ENCODE measurements at places on chromosomes 12 and 14.

DNA sequence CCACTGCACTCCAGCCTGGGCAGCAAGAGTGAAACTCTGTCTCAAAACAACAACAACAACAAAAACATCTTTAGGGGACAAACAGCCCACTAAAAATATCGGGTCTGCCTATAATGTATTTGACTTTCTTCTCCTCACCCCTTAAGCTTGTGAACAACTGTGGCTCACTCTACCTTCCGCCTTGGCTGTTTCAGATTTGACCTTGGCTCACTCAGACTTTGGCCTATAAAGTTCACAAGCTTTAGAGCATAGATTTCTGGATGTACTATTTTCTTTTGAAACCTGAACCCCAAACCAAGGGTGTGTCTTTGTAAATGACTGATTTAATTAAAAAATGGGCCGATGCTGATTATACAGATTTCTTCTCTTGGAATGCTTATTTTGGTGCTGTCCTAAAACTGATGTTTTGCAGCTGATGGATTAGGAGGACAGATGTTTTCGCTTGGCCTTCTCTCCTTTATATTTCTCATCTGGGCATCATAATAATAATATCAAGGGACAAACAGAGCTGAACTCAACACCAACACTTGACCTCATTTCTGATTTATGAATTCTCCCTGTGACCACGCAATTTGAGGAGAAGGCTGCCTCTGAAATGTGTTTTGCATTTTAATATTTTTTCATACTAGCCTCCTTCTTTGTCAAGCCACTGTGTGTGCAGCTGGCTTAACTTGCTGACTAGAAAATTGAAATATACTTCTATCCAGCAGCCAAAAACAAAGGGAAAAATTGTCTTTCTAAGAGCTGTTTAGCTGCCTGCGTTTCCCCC, 40.2 kb upstream of the RASSF3 start:
- no peak for DNase-seq

- no peak for DNase-seq
Measured at GRCh38 chr12:5102261-5102789, 58.6 kb downstream of the KCNA5 start.

GRCh38 chr14:38074754-38075153, 132.9 kb upstream of the SSTR1 start:
- no peak for DNase-seq

GRCh38 chr12:24730489-24730896, 218.4 kb downstream of the BCAT1 start:
- DNase-seq, result no peak

DNA sequence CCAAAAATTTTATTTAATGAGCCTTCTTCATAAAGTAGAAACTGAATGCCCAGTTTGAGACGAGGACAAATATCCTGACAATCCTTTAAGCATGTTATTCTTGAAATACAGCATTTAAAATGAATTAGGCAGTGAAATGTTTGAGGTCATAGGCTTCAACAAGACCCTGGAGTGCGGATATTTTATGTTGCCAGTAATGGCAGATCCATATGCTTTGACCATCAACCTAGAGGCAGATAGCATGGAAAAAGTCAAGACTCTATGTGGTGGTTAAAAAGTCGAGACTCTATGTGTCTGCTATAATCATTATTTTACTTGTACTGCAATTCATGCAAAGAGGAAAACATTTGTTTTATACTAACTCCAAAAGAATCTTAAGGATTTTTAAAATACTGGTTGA, 2.0 kb upstream of the MAP4K5 start:
- DNase-seq, result no peak

GRCh38 chr12:57852200-57852599, 5.7 kb upstream of the CTDSP2 start:
- DNase-seq, result no peak

DNA sequence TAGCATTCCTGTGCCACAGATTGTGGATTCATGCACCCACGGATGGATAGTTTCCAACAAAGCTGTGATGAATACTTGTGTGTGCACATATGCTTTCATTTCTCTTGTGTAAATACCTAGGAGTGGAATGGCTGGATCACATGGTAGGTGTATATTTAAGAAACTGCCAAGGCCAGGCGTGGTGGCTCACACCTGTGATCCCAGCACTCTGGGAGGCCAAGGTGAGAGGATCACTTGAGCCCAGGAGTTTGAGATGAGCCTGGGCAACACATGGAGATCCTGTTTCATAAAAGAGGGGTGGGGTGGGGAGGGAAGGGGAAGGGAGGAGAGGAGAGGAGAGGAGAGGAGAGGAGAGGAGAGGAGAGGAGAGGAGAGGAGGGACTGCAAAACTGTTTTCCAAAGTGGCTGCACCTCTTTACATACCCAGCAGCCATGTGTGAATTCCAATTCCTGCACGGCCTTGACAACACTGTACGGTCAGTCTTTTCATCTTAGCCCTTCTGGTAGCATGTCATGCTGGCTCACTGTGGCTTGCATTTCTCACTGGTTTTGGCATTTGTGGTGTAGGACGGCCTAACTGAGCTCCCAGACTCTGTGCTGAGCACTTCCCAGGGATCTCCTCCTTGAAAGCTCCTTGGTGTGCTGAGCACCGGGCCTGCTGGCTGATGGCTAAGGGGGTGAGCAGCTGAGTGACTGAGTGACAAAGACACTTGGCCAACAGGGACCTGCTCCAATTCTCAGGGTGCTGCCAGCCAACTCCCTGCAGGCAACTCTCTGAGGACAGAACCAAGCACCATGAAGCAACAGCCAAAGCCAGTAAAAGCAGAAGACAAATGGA, 27.9 kb downstream of the SYNE3 start:
- no peak for DNase-seq

GRCh38 chr14:79705126-79705894, 506.0 kb downstream of the DIO2 start:
- no peak for DNase-seq

DNA sequence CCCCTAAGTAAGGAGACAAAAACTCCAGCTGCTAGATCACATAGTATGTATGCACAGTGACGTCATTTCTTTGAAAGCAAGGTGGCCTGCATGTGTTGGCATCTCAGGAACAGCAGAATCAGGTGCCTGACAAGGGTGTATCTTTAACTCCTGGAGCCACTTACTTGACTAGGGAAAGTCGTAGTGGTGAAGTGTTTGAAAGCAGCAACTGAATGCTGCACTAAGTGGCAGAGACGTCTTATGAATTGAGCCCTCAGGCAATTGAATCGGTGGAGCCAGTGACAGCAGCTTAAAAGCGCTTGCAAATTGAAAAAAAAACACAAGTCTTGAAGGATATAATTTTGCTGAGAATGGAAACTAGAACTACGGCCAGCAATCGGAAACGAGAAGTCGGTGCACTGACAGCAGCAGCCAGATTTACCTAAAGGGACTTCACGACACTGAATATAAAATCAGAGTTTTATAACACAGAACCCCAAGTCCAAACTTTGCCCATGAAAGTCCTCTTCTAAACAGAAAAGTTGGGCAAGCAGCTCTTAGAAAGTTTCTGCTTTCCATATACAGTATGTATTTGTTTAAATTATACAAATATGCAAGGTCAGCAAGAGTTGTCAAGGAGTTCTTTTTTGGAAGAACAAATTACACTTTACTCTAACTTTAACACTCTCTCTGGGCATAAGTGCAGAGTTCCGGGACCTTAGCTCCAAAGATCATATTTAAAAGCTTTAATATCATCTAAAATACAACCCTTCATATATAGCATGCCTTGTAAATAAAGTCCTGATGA, 1.1 kb downstream of the IGF1 start:
- no peak for DNase-seq

GRCh38 chr12:10965476-10965875, 21.2 kb downstream of the TAS2R50 start:
- DNase-seq, result no peak

- DNase-seq, result no peak
Measured at GRCh38 chr12:15861404-15861803, 20.8 kb upstream of the STRAP start.

GRCh38 chr12:3185260-3185870, 108.2 kb downstream of the TSPAN9 start:
- DNase-seq, result no peak

GRCh38 chr14:101876555-101876938, 87.8 kb upstream of the DYNC1H1 start:
- DNase-seq, result peak; percentile 37

- DNase-seq, result no peak
Measured at GRCh38 chr12:39420043-39420442, 22.9 kb downstream of the KIF21A start.

- no peak for DNase-seq
Measured at GRCh38 chr14:54329082-54329695, 67.6 kb upstream of the CDKN3 start.

- DNase-seq, result no peak
Measured at GRCh38 chr12:110091136-110091711, 32.9 kb upstream of the IFT81 start.

- DNase-seq, result no peak
Measured at GRCh38 chr12:47938093-47938492, 25.3 kb upstream of the TMEM106C start.

GRCh38 chr14:99073431-99073830, 198.6 kb downstream of the BCL11B start:
- DNase-seq, result no peak

DNA sequence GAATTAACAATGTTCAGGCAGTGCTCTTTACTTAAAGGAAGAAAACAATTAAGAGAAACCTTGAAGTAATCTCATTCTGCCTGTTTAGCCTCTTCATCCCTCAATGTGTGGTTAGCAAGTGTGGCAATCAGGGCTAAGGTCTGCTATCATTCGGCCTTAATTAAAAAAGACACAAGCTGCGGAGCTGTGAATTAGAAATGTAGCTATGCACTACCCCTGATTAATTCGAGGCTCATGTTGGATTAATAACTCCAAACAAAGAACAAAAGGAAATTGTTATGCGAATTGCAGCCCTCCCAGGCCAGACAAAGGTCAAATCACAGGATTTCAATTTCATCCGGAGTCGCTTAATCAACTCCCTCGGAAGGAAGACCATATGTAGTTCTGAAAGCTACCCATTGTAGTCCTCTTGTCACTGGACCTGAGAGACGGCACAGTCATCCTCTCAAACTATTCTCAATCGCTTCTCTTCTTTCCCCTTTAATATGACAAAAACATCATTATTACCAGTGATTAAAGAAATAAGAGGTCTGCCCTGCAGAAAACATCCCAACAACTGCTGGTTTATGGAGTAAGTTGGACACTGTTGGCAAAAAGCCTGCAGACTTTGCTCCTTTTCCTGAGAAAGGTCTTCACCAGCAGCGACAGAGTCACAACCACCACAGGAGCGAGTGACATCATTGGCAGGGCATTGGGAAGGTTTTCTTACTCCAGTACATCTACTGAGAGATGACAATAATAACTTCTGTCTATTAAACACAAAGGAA, 71.1 kb upstream of the SOX5 start:
- DNase-seq, result no peak

DNA sequence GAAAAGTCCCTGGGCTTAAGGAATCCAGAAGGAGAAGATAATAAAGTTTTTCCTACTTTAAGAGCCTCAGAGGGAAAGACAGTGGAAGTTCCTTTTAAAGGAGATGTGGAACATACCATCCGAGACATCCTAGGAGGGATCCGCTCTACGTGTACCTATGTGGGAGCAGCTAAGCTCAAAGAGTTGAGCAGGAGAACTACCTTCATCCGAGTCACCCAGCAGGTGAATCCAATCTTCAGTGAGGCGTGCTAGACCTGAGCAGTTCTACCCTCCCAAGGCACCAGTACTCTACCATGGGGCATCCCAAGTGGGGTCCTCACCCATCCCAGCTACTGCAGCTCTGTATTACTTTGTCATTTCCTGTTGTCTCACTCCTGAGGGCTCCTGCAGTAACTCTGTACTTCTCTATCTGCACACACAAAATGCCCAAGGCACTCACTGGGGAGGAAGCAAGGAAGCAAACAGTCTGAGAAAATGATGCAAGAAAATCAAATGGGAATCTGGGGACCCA, 3.8 kb downstream of the TINF2 start:
- DNase-seq, result no peak

- no peak for DNase-seq
Measured at GRCh38 chr12:113697651-113698509, 226.2 kb upstream of the LHX5 start.

DNA sequence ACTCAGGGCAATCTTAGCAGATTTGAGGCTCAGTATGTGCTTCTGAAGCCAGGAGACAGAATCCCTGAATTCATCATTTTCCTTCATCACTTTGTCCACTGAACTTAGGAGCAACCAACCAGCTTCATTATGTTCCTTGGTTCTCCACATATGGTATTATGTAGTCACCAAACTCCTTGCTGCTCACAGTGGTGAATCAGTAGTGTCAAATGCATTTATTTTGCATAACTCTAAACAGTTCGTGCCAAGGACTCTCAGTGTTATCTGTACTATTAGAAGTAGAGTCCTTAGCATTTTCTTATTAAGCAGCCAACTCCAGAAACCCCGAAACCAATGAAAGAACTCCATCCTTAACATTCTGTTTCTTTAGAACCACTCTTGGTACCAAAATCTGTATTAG, 466.9 kb upstream of the RGS6 start:
- no peak for DNase-seq

- no peak for DNase-seq
Measured at GRCh38 chr14:53957739-53958138, 1.1 kb upstream of the BMP4 start.

- DNase-seq, result no peak
Measured at GRCh38 chr14:59320763-59321625, 132.5 kb downstream of the DAAM1 start.

DNA sequence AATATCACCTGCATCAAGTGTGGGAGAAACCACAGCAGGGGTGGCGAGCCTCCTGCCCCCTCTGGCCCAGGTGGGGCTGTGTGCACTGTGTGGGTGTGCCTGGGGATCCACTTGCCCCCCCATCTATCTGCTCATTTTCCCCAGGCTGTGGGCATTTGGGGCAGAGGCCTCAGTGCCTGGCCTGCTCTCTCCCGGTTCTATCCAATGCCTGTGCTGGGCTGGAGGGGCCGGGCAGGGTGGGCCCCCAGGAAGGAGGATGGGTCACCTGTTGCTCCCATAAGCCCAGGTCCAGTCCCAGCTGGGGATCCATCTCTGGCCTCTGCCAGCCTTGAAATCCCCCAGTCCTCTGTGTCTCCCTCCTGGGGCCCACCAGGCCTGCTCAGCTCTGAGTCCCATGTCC, 105.6 kb downstream of the TMEM121 start:
- no peak for DNase-seq

DNA sequence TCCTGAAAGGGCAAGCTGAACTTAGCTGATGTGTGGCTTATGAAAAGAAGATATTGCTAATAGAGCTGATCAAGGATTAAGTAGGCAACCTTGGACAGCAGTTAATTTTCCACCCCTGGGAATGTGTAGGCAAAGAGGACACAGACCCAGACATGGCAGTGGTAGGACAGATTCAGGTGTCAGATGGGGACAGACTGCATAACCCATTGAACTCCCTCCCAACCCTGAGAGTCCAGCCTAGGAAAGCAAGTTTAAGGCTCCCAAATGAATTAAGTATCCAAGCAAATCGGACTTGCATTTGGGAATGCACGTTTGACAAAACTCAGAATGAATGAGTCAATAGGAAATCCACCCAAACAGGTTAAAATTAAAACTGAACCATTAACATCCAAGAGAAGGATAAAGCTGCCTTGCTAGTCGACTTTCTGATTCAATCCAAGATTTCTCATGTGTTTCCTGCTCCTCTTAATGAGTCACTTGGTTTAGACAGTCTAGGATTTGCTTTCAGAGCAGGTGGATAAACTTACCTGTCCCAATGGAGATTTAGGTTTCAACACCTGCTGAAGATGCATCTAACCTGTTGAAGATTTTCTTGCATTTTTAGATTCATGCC, 385.4 kb downstream of the CCDC91 start:
- no peak for DNase-seq

All from stimulated activated CD8-positive, alpha-beta memory T cell treated with anti-CD3 and anti-CD28 coated beads, Interleukin-4, amount 100 ng/mL, for 24 hours (primary cell).